ENCODE measurements at places on chromosomes 3 and 15. TPM values are rescaled to one million over a fixed set of nuclear protein-coding genes. Genes with fewer than 3 reads are reported as not detected.

Gene SLC38A3
- total RNA-seq = not detected

Gene PROK2
- total RNA-seq = 0.65 TPM

Gene C2CD4A
- total RNA-seq = 0.65 TPM

Gene SCAANT1
- 1.7 TPM for total RNA-seq

Gene SPINT1
- 2.5 TPM for total RNA-seq

Gene OR5K1
- not detected for total RNA-seq

Gene GNL3
- 109 TPM for total RNA-seq

Gene BFSP2
- 1.5 TPM for total RNA-seq

Gene NRG4
- total RNA-seq = not detected

Gene ATP11B
- total RNA-seq = 121 TPM

Gene TMEM39A
- 65.8 TPM for total RNA-seq

Gene CPNE9
- total RNA-seq = not detected

Gene TP63
- 1.5 TPM for total RNA-seq

Gene PGBD4
- total RNA-seq = 2.8 TPM

Gene SLC28A2
- total RNA-seq = not detected

Gene ERICH6
- total RNA-seq = 0.92 TPM

Gene GABRB3
- not detected for total RNA-seq

Gene CCR4
- total RNA-seq = 149 TPM

Gene RFT1
- 11.9 TPM for total RNA-seq

Gene SI
- not detected for total RNA-seq

Gene COL6A5
- total RNA-seq = not detected

Gene TYRO3
- total RNA-seq = 0.89 TPM

Gene ITGA11
- not detected for total RNA-seq

Gene FAM3D
- total RNA-seq = not detected

Gene SERPINI2
- total RNA-seq = not detected

Gene CPN2
- total RNA-seq = not detected

Gene RYR3
- total RNA-seq = 0.05 TPM

Gene SAMMSON
- total RNA-seq = not detected

Gene CDV3
- 239 TPM for total RNA-seq

Gene OR4F6
- total RNA-seq = not detected

Gene MAP1A
- 5.3 TPM for total RNA-seq

Gene CNTN3
- not detected for total RNA-seq

Gene TIPARP
- total RNA-seq = 126 TPM

Gene DGKG
- 1.9 TPM for total RNA-seq

Gene GMPS
- total RNA-seq = 37.8 TPM

Gene ISG20
- 124 TPM for total RNA-seq

Gene RAD51
- total RNA-seq = 1.5 TPM

Gene SOX2
- not detected for total RNA-seq

Gene IQSEC1
- 128 TPM for total RNA-seq

Gene PLSCR2
- total RNA-seq = not detected

Gene TRPC1
- 3.3 TPM for total RNA-seq

Gene C3orf33
- 2.4 TPM for total RNA-seq

Gene SKOR1
- 2.2 TPM for total RNA-seq

Gene EPHA6
- total RNA-seq = not detected

Gene FAM81A
- not detected for total RNA-seq

Gene WDR93
- total RNA-seq = 0.18 TPM

Gene MESP2
- total RNA-seq = not detected

Gene TMC3
- total RNA-seq = not detected

Gene ISLR
- not detected for total RNA-seq

Gene RCCD1
- 5.3 TPM for total RNA-seq

Gene SMAD6
- total RNA-seq = not detected

Gene ACP3
- 0.34 TPM for total RNA-seq
